NK-92 treated with Interleukin-12 subunit alpha and Interleukin-12 subunit beta, amount 100 ng/mL, for 24 hours (cell line): ENCODE measurements at places on chromosomes 16 and 17.

- peak; percentile 2 for DNase-seq
Observed at GRCh38 chr16:53022374-53022773, 30.3 kb downstream of the CHD9NB start.

DNA sequence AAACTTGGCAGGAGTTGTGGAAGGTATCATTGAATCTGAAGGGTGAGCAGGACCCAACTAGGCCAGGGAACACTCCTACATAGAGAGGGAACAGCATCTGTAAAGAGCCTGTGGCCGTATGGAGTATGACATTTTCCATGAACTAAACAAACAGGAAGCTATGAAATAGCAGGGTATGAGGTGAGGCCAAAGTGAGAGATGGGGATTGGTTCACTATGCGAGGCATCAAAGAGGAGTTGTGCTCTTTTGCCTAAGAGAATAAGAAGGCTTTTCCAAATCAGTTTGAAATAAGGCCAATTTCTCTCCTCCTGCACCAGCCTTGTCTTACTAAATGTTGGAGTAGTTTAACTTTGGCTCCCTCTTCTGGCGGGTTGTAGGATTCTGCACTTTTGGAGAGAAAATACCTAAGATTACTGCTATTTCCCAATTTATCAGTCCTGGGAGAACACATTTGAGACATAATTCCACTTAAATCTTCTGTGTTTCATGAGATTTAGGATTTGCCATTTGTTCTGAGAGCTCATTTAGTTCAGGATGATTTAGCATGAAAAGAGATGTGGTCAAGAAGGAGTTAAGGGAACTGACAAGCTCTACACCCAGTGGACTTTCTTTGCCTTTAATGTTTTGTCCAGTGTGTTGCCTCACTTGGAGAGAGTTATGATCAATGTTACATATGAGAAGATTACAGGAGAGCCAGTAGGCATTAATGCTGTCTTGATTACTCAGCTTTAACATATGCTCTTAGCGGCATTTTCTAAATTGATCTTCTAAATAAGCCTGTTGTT is 55.4 kb downstream of the TNRC6C start:
- DNase-seq: no peak

DNA sequence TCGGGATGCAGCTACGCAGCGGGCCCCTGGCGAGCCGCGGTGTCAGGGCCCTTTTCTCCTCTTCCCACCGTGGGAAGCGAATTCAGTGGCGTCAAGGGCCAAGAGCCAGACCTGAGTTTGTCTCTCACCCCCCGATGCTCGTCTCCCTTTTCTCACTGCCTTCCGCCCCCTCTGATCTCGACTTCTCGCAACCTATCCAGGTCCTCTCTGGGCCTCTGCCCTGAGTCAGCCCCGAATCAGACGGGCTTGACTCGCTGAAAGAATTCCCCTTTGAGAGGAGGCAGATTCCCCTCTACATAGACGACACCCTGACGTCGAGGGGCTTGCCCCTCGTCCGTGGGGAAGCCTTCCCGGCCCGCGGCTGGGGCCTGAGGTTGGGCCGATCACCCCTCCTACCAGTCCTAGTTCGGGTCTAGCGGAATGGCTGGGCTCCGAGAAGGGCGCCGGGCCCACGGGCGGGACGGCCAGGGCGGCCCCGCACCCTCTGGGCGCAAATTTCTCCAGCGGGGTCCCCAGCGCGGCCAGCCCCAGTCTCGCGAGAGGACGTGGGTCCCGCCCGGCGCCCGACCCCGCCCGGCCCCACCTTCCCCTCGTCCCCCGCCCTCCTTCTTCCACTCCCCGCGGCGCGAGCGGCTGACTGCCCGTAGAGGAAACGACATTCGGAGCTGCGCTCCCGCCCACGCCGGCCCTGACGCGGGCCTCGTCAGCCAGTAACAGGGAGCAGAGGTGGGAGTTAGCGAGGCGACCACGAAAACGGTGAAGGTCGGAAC is at the start of gene GGNBP2:
Gene GGNBP2 (plus strand): TSS at position 613 of the 770 bp plus-strand sequence. CDS start 806 bp downstream, outside the sequence.
- peak; percentile 93 for DNase-seq

GRCh38 chr16:66810391-66810790 is 9.0 kb upstream of the TERB1 start:
- no peak for DNase-seq
